Forelimb muscle (tissue), 1 donor: ENCODE measurements at places on chromosomes 7 and 10. TPM values are rescaled to one million over a fixed set of nuclear protein-coding genes. Genes with fewer than 3 reads are reported as not detected.

- DNase-seq = no peak
Observed at GRCh38 chr10:103917302-103918052, 507 bp downstream of the STN1 start.

Gene AMPH
- polyA plus RNA-seq = 7.0 TPM

DNA sequence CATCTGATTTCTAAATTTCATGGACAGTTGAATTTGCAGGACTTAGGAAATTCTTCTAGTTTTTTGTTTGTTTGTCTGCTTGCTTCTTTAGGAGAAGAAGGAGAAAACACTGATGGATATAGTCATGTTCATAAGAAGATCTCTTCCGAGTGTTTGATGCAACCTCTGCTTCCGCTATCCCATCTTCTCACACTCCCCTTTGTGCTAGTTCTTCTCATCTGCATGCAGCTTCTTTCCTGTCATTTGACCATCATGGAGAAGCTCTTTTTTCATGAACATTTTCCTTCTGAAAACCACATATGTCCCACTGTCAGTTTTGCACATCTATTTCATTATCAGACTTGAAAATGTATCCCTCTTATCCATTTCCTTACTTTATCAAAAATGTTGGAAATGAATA is 346.9 kb upstream of the PRKCQ start:
- no peak for DNase-seq

Gene GPR37
- 17.8 TPM for polyA plus RNA-seq

- no peak for DNase-seq
Observed at GRCh38 chr10:21424459-21424861, 101.0 kb downstream of the SKIDA1 start.

GRCh38 chr7:3795781-3796180 is 494.7 kb downstream of the SDK1 start:
- no peak for DNase-seq

Gene PGAM2
- 366 TPM for polyA plus RNA-seq

DNA sequence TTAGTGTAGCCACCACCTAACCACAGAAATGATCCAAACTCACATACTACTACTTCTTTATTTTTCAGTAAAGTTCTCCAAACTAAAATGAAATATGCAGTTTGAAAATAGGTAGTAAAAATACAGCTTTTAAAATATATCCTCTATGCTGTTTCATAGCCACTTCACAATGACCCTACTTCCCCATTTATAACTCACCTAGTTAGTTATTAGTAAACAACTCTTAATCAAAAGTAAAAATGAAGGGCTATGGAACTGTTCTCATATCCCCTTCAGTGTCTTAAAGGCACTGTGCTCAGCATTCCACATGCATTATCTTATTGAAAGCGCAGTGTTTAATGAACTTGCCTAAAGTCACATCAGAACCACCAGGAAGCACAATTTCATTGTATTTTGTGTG is 43.5 kb downstream of the KMT2C start:
- no peak for DNase-seq
